Uterus (tissue), 4 donors: ENCODE measurements at places on chromosomes 7 and 10.

- no peak for DNase-seq
Observed at GRCh38 chr7:78760620-78761355, 692.7 kb downstream of the MAGI2 start.

DNA sequence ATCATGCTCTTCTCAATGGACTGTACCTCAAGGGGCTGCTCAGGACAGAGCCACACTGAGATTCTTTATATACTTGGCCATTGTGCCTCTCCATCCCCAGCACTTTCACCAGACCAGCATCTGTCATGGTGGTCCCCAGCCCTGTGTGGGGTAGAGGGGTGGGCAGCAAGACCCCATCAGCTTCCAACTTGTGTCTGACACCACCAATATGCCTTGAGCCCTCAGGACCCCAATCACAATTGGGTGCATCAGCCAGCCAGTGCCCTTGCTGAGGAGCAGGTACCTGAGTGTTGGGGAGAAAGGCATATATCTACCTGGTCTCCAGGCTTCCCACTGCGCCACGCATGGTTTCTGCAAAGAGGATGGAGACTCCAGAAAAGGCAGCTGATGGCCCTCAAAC is 56.3 kb downstream of the GRID1 start:
- DNase-seq = no peak

DNA sequence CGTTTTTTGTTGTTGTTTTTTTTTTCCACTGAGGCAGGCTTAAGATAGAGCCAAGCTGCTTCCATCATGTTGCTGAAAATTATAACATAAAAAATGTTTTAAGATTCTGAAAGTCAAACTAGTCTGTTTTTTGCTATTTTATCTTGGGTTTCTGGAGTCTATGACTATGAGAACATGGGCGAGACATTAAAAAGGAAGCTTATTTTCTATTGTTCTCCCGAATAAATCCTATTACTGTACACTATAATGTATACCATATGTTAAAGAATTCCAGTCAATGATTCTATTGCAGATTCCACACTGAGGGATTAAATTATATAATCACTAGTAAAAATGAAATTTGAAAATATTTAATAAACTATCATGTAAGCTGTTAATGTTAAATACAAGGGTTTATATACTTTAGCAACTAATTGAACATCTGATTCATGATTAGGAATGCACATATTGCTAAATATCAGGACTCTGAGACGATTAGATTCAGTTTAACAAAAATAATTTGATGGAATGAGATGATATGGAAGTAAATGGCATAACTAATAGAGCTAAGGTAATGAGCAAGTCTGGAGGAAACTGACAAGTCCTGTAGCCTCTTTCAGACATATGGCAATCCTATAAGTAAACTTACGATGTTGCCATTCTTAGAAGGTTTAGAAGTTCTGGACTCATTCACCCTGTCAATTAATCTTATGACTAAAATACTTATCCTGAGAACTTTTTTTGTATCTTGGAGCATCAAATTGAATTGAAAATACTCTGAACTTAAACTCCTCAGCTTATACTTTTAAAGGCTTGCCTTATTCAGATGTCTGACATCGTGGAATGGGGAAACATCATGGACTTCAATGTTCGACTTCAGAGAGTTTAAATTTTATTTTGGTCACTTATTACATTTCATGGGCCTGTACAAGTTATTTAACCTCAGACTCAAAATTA is 294.8 kb upstream of the DGKB start:
- DNase-seq = no peak

DNA sequence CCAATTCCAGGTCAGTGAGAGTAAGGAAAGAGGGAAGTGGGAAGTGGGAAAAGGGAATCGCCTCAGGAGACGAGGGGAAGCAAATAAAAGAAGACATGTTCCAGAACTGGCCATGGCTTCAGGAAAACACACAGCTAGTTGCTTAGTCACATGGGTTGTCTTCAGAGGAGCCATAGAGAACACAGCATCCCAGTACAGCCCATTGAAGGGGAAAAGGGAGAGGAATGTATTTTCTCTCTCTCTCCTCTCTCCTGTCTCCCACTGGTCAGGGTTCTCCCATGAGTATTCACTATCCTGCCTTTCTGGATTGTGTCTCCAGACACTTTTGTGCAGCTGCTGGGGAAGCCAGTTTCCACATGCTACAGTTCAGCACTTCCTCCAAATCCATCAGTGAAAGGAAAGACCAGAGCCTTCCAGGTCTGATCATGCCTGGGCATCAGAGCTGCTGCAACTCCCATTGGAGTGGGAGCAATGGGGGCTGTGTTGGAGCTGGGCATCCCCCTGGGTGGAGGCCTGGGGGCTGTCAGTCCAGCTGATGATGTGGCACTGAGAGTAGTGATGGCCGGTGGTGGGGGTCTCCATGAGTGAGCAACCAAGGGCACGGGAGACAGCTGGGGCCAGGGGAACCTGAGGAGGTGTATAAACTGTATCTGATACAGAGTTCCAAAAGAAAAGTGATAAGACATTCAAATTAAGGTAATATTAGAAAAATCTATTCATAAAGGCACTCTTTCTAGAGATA is 38.6 kb downstream of the MAP3K8 start:
- no peak for DNase-seq

- DNase-seq = peak; percentile 51
Observed at GRCh38 chr10:47402641-47403301, 18.7 kb upstream of the ZNF488 start.

DNA sequence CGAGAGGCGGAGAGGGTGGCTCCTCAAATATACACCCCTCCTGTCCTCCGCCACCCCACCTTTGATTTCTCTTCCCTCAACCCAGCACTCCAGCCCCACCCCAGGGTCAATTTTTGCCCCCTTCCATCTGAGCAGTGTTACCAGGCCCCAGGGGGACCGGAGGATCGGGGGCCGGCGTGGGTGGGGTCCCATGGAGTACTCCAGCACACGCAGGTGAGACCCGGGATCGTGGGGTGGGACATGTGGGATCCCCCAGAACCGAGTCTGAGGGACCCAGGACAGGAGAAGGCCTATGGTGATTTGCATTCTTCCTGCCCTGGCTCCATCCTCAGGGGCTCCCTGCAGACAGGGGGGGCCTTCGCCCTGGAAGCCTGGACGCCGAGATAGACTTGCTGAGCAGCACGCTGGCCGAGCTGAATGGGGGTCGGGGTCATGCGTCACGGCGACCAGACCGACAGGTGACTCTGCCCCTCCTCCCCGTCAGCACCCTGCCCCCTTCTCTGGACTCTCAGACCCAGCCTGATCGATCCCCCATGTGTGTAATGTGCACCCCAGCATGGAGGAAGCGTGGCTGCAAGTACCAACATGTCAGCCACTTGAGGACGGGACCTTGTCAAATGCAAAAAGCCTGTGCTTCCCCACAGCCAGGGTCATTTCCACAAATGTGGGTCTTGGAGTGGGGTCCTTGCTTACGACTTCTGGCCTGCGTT is 744 bp downstream of the TRIP6 start:
- no peak for DNase-seq

- no peak for DNase-seq
Observed at GRCh38 chr7:134021836-134022235, 105.3 kb upstream of the LRGUK start.

GRCh38 chr7:132130497-132130896 is 445.8 kb downstream of the PLXNA4 start:
- no peak for DNase-seq

DNA sequence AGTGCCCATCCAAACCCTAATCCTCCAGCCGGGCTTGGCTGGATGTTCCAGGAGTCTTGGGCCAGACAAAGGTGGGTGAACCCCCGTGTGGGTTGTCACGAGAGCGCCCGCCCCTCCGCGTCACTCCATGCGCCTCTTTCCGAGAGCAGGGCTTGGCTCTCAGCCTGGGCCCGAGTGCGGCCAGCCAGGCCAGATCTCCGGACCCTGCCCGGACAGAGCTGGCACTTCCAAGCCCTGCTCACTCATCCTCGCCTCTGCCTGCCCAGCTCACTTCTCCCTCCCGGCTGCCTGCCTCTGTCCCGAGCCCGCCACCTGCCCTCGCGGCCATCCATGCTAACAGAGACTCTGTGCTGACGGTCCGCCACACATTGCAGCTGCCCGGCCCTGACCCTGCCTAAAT is 34.6 kb downstream of the AGAP3 start:
- DNase-seq = no peak

GRCh38 chr10:93280699-93281366 is 201.3 kb downstream of the MYOF start:
- DNase-seq = no peak

DNA sequence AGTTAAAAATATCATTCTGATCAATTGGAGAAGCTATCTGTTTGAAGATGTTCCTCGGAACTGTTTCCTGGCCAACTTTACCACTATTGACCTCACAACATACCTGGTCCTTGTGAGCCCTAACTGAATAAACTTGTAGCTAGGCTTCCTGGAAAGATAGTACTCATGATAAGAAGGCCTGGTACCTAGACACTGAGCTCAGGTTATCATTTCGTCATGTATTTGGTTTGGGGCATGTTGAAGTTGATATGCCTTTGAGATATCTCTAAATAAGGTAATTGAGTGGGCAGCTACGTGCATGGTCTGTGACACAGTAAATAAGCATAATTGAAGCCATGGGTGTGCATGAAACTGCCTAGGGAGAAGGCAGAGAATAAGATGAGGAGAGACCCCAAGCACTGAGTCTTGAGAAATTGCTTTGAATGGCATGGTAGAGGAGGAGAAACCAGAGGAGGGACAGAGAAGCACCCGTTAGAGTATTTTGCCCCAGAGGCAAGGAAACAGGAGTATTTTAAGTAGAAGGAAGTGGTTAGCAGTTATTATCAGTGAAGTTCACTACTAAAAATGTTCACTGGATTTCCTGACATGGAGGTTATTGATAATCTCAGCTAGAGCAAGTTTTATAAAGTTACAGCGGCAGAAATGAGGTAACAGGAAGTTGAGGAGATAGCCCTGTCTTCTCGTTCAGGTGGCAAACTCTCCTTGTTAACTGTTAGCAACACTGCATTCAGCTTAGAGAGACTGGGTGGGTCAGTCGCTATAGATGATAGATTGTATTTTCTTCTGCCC is 55.6 kb downstream of the CC2D2B start:
- no peak for DNase-seq

DNA sequence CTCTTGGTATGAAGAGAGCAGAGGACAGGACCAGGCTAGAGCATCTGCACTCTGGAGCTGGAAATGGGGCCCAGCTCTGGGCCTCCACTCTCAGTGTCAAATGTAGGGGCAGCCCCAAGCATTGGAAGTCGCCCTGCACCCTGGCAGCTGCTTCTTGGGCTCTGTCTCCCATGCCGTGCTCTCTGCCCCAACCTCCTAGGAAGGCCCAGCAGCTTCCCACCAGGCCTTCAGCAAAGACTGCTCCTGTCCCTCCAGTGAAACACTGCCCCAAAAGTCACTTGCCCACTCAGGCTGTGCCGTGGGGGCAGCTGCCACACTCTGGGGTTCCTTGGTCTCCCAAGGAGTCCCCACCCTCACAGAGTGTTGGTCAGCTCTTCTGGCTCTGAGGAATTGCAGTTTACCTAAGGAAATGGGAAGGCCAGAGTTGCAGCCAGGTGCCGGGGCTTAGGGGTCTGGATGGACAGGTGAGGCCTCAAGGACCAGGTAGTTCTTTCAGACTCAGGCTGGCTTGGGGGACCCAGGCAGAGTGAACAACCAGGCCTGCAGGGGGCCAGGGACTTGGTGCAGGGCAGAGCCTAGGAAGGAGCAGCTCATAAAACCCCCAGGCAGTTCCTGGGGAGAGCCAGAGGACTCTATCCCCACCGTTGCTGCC is 9.4 kb upstream of the OPN4 start:
- no peak for DNase-seq

- no peak for DNase-seq
Observed at GRCh38 chr10:11776080-11776479, 33.9 kb downstream of the ECHDC3 start.

GRCh38 chr7:27834179-27834921 is 94.4 kb downstream of the TAX1BP1 start:
- DNase-seq = no peak

- DNase-seq = no peak
Observed at GRCh38 chr10:43389867-43390266, 18.4 kb downstream of the FXYD4 start.

DNA sequence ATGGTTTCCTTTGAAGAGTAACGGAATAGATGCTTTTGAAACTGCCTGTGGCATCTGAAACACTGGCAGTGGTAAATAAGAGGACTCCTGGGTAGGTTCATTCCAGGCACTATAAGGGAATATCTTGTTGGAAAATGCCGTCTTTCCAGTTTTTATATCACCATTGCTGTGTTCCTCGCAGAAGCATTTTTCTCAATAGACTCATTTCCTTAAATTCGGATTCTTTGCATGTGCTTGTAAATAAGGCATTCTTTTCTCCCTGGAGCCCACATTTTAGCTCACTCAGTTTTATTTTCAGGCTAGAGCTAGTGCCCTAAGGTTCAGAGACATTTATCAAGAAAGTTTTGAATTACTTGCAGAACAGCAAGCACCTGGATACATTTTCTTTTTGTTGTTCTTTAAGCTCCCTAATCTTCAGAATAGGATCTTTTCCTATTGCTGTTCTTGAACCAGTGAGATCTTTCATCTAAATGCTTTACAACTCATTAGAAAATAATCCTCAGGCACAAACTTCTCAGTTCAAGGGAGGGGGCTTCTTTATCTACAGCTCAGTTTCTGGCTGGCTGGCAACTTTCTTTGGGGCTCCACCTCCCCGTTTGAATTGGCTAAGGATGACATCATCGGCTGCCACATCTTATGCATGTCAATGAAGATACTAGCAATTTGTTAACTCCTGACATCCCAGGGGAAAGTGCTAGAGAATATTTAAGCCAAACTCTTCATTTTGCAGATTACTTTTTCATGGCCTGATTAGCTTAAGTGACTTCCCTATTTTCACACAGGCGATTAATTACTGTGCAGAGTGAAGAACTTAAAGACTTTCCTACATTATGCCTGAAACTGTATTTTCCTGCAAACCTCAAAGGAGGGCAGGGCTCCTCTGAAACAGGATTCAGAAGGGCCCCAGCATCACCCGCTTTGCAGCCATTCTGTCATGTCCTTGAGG is 133.7 kb upstream of the RSU1 start:
- DNase-seq = no peak

DNA sequence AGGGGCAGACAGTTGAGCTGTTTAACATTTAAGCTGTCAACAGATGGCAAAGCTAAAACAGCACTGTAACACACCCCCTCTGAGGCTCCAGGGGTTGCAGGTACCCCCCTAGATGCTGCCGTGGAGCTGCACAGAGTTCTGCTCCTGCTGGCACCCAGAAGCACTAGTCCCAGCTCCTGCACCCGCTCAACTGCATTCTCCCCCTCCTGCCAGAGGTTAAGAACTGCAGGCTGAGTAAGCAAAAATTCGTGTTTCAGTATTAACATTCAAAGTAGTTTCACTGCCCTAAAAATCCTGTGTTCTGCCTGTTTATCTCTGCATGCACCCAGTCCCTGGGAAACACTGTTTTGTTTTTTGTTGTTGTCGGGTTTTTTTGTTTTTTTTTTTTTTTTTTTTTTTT is 790.8 kb upstream of the KCND2 start:
- DNase-seq = no peak

- peak; percentile 26 for DNase-seq
Observed at GRCh38 chr10:10798102-10798863, 219.4 kb upstream of the CELF2 start.

DNA sequence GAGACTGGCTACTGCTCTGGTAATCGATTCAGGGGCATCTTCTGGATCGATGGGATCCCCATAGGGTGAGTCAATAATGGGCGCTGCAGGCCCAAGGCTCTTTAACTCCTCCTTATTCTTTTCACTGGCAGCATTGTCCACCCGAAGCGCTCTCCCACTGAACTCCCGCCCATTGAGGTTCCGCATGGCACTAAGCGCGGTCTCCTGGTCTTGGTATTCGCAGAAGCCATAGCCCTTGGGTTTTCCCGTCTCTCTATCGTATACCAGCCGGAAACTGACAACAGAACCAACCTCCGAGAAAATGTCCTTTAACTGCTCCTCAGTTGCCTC is 285 bp downstream of the CSTF2T start:
- DNase-seq = no peak
